ENCODE measurements at places on chromosomes 1 and 21.

- DNase-seq: no peak
Measured at GRCh38 chr1:224192082-224192788, 9.2 kb downstream of the DEGS1 start.

GRCh38 chr1:51744506-51745303 is 127.8 kb downstream of the OSBPL9 start:
- DNase-seq: no peak

- DNase-seq: no peak
Measured at GRCh38 chr1:156852418-156852874, 6.5 kb downstream of the INSRR start.

GRCh38 chr1:154198756-154199562 is 7.1 kb upstream of the TPM3 start:
- DNase-seq: peak; percentile 84

DNA sequence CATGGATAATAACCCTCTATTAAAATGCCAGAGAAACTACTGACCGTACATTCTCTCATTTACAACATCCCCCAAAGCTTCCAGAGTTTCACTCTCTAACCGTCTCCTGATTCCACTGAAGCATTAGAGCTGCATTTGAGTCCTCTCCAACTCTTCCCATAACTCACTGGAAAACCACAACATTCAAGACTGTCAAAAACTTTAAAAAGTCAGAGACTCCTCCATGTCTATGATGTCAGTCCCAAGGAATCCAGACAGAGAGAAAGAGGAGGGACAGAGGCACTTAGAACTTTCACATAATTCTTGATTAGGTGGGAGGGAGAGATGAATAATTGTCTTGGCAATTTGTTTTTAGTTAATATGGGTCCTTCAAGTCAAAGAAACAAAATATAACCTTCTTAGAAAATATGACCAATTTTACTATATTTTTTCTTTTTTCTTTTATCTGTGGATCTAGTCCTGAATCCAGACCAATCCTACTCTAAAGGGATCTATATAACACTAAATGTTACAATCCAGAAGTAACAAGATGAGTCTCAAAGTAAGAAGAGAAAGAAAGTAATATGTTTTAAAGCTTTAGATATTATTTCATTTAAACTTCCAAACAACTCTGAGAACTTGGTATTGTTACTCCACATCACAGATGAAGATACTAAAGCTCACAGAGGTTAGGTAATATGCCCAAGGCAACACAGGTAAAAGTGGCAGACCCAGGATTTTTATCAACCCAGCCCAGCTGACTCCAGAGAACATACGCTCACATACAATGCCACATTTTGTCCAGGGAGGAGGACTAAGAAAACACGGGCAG is 23.8 kb downstream of the OTUD7B start:
- DNase-seq: no peak

- no peak for DNase-seq
Measured at GRCh38 chr1:46003315-46003714, 129.1 kb downstream of the PIK3R3 start.

- no peak for DNase-seq
Measured at GRCh38 chr1:106600626-106601025, 455.8 kb upstream of the PRMT6 start.

DNA sequence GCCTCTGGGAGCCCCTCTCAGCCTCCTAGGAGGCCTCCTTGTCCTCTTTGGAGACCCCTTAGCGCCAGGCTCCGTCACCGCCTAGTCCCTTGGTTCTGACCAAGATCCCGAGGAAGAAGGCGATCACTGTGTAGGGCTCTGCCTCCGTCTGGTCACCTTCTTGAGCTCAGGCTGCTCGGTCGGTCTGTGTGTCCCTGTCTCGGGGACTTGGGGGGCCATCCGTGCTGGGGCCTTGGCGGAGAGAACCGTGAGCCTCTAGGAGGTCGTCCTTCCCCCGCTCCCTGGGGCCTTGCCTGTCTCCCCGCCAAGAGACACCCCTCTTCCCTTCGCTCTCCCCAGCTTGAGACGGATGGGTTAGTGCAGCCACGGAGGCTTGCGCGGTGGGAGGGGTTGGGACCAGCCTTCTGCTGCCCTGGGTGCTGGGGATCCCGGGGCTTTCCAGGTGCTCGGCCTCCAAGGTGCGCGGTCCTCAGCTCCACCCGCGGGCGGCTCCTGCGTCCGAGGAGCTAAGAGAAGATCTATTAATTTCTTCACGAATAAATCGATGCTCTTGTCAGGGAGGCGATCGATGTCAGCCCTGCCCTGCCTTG is 701 bp upstream of the INSRR start:
- DNase-seq: peak; percentile 56
